ENCODE measurements at places on chromosomes 4 and X.

DNA sequence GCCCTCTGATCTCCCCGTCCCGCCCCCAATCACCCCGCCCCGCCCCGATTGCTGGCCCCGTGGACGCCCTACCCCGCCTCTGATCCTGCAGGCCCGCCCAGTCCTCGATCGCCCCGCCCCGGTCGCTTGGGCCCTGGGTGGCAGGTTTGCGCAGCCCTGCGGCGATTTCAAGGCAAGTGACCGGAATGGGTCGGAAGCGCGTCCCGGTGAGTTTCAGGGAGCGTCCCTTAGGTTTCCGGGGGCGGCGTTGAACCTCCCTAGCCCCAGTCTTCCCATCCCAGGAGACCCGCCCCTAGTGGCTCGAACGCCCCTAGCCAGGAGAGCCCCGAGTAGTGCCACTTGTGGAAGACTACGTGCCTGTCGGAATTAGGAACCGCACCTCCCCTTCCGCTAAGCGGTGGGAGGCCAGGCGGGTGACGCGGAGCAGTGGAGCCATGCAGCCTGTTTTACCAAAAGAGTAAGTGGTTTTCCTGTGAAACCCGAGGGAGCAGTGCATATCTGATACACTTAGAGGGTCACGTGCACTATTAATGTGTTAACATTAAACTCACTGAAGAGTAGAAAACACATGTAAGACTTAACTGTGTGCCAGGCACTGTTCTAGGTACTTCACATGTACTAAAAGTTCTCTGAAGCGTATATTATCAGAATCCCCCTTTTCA lies 354 bp upstream of the TEC start:
- DNase-seq, result peak; percentile 82

- no peak for DNase-seq
Observed at GRCh38 chrX:15033917-15034316, 160.7 kb downstream of the MOSPD2 start.

DNA sequence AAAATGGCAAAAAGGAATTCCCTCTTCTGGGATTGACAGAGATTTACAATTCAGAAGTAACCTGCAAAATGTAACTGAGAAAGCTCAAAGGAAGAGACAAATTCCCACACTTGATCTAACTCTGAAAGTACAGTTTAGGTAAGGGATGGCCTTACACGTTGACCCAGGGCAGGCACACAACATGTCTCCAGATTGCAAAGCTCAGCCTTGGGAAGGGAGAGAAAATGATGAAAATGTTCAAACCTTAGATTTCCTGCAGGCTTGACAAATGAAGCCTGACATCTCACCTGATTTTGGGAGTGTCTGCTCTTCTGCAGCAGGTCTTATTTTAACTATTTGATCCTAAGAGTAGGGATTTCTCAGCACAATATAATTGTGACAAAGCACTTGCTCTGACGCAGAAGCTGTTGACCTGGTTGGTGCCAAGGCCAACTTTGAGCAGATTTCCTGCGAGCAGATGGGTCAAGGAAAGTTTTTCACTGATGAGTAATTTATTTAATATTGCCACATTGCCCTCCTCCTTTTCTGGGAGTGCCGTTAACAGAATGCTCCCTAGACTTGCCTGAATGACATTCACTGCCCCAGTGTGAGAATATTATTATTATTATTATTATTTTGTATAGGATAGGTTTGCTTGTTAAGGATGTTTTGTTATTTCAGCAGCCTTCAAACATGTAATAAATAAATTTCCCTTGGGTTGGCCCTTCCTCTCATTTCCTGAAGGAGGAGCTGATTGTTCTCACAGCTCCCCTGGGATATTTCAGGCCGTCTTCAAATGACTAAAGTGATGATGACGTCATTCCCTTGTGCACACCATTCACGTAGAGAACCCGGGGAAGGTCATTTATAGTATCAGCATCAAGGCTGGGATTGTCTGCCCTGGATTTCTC lies 157.1 kb downstream of the VEGFC start:
- no peak for DNase-seq

GRCh38 chr4:74933562-74934015 lies 673 bp downstream of the PARM1 start:
- no peak for DNase-seq

- DNase-seq, result no peak
Observed at GRCh38 chr4:6999172-7000086, 43.7 kb upstream of the TADA2B start.

GRCh38 chr4:165684177-165684805 lies 188.7 kb upstream of the TLL1 start:
- no peak for DNase-seq

DNA sequence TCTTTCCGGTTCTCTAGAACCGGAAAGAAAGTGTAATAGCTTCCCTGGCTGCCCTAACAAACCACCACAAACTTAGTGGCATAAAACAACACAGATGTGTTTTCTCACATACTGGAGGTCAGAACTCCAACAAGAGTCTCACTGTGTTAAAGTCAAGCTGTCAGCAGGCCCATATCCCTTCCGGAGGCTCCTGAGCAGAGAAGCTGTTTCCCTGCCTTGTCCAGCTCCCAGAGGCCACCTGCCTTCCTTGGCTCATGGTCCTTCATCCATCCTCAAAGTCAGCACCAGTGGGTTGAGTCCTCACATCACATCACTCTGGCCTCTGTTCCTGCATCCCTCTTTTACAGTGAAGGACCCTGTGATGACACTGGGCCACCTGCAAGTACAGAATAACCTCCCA lies 49.8 kb upstream of the HMX1 start:
- DNase-seq, result no peak

DNA sequence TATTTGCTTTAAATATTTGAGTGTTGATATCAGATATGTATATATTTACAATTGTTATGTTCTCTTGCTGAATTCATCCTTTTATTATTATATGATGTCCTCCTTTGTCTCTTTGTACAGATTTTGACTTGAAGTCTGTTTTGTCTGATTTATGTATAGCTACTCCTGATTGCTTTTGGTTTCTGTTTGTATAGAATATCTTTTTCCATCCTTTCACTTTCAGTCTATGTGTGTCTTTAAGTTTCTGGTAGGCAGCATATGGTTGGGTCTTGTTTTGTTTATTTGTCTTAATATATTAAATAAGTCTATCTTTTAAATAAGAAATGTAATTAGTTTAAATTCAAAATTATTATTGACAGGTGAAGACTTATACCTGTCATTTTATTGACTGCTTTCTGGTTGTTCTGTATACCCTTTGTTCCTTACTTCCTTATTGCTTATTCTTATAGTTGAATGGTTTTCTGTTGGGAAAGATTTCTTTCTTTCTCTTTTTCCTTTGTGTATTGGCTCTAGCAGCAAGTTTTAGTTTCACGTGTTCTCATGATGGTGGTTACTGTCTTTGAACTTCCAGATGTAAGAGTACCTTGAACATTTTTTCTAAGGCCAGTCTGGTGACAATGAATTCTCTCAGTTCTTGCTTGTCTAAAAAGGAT lies 31.1 kb downstream of the RAB28 start:
- DNase-seq, result no peak

GRCh38 chr4:85798012-85798770 lies 323.2 kb downstream of the ARHGAP24 start:
- DNase-seq, result no peak

Measured in stimulated activated naive CD4-positive, alpha-beta T cell (primary cell).